NCI-H1105 treated with DMSO at 0.1 percent for 48 hours (cell line): ENCODE measurements at places on chromosomes 4 and X.

DNA sequence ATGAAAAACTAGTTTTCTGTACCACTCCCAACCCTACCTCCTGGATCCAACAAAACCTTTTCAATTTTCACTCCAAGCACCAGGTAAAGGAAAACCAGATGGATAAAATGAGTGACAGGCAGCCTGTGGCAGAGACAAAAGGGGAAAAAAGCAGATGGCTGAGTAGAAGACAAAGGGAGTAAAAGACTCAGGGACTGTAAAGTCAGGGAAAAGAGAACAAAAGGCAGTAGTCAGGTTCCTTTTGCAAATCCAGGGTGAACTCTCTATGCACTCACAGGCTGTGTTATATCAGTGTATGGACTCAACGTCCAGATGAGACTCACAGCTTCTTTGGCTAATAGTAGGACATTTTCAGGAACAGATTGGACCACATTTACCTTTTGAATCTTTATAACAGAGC lies 54.2 kb downstream of the QRFPR start:
- no peak for DNase-seq

- no peak for DNase-seq
Measured at GRCh38 chr4:132493476-132493875, 655.6 kb upstream of the PCDH10 start.

- DNase-seq: no peak
Measured at GRCh38 chr4:48665555-48666186, 114.4 kb downstream of the FRYL start.

- peak; percentile 25 for DNase-seq
Measured at GRCh38 chr4:85210353-85210752, 243.9 kb upstream of the WDFY3 start.

DNA sequence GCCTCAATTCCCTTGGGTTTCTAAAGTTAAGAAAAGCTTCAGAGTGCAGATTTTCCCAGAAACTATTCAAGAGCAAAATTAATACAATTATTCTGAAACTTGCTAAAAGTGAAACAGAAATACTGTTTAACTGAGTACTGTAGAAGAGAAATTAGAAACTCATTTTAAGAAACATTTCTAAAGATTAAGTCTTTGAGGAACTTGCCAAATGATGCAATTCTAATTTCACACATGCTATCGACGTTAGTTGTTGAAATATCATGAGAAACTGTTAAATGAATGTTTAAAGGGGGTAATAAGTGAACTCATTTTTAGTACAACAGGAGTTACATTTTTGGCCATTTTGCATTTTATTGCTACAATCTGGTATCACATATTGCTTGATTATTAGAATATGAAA lies 125.3 kb upstream of the MAOA start:
- DNase-seq: no peak

DNA sequence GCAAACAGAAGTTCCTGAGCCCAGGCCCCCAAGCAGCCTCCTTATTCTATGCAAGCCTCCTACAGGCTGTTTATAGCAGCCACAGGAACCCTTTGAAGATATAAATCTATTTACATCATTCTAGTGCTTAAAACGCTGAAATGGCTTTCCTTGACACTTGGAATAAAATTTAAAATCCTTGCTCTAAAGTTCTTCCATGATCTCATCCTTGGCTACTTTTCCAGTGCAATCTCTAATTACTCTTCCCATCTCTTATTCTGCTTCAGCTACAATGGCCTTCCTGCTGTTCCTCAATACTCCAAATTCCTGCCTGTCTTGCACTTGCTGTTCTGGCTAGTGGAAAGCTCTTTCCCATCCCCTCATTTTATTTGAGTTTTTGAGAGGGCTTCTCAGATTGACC lies 634.2 kb upstream of the NR3C2 start:
- DNase-seq: no peak

GRCh38 chrX:129818123-129818522 lies 25.6 kb downstream of the ZDHHC9 start:
- DNase-seq: no peak

DNA sequence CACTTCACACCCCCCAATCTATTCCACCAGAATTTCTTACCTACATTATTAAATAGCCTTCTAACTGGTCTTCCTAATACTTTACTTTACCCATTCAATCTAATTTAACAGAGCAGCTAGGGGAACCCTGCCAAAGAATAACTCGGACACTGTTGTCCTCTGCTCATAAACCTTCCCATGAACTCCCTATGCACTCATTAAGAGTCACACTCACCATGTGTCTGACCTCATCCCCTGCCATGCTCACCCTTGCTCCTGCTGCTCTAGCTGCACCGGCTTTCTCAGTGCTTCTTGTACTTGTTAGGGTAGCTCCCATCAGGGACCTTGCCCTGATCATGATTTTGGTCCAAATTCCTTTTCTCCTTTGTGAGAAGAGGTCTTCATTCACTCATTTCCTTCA lies 54.6 kb upstream of the GUCY1A1 start:
- DNase-seq: no peak

GRCh38 chr4:69522554-69522953 lies 26.8 kb upstream of the UGT2B4 start:
- DNase-seq: no peak

DNA sequence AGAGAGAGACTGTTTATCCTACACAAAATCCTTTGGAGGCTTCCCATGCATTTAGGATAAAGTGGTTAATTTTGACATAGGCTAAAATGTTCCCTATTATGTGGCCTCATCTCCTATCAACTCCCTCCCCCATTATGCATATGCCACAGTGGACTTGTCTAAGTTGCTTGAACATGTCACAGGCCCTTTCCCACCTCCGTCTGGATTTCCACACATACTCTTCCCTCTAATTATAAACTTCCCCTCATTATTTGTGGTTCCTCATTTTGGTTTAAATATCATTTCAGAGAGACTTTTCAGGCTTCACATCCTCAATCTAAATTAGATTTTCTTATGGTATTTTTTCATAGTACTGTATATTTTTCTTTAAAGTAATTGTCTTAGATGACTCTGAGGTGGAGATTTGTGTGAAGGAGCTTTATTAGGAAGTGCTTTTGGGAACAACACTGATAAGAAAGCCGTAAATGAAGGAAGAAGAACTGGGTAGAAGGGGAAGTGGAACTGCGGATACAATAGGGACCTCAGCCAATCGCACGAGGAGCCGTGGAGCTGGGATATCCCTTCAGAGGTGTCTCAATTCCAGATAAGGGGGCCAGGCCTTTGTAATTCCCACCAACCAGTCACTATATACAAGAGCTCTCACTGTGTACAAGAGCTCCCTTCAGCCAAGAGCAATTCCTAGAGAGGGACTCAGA lies 7.9 kb downstream of the C4orf17 start:
- no peak for DNase-seq

- no peak for DNase-seq
Measured at GRCh38 chrX:43682726-43683125, 26.6 kb downstream of the MAOA start.

- DNase-seq: no peak
Measured at GRCh38 chrX:43096830-43097229, 318.9 kb upstream of the PPP1R2C start.

DNA sequence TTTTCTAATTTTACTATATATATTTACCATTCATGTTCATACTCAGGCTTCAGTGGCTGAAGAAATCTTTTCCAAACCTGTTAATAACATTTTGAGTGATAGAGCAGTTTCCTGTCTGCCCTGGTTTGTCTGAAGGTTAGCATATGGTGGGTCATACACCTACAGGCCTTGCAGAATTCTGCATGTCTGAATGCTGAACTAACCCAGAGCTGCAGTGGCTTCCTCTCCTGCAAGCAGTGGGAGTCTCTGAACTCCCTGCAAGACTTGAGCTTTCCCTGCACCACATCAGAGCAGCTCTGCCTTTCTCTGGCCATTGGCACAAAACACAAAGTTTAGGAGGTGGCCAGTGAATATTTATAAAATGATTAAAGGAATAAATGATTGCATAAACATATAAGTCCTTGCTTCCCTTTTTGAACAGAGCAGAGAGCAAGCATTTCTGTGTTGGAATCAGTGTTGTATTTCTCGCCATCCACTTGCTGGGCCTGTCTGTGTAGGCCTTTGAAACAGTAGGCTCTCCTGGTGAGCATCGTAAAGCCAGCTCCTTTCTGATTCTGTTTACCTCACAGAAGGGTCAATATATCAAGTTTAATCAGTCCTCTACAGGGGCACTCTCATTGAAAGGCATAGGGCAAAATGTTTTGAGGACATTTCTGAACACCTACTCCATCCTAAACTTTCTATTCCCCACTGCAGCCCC lies 15.0 kb upstream of the UNC5C start:
- DNase-seq: no peak

DNA sequence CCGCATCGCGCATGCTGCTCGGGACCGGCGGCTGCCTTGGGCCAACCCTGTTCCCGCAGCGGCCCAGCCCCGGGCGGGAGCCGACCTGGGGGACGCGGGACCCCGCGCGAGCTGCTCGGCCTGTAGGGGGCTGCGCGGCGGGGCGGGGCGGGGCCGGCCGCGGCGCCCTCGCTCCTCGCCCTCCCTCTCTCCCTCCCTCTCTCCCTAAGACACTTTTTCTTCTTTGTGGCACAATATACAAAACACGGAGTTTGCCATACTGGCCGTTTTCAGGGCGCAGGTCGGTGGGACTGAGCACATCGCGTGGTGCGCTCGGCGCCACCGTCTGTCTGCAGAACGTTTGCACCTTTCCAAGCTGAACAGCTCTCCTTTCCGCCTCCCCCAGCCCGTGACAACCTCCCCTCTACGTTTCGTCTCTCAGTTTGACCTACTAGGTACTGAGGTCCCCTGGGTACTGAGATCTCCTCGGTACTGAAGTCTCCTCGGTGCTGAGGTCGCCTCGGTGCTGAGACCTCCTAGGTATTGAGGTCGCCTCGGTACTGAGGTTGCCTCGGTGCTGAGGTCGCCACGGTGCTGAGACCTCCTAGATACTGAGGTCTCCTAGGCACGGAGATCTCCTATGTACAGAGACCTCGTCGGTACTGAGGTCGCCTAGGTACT lies 261.1 kb upstream of the PLCXD1 start:
- no peak for DNase-seq

GRCh38 chrX:70432936-70433847 lies 10.1 kb downstream of the GDPD2 start:
- DNase-seq: no peak

DNA sequence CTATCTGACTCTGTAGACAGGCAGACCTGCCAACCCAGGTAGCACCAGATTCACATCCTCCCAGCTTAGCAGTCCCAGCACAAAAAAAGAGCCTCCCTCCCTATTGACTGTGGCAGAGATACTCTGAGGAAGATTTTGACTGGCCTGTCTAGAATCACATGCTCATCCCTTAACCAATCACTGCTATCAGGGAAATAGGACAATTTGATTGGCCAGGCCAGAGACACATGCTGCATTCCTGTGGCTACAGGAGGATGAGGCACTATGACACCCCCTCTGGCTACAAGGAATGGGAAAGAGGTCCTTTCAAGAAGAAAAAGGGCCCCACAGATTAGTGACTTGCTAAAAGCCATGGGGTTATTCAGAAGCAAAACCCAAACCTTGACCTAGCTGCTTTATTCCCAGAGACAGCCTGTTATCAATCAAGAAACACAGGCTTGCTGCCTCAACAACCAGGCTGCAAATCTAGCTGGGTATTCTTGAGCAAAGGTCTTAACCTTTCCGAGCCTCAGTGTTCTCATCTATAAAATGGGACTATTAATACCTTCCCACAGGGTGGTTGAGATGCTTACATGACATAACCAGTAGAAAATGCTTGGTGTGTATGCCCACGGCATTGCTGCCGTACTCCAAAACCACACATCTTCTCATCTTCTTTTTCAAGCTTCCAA lies 147.6 kb downstream of the BCOR start:
- no peak for DNase-seq

DNA sequence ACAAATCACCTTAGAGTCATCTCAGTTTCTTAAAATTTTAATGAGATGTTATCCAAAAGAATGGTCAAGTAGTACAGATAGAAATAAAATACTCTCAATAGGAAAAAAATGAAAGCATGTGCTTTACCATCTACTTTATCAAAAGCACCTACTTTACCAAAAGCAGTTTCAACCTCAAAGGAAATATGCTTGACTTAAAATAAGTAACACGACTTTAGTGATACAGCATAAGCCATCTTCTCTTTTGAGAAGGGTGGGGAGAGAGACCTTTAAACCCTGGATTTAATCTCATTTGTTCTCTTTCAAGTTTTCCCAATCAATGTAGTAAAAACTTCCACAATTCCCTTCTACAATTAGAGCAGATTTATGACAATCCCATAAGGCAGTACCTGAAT lies 26.5 kb downstream of the OTUD4 start:
- no peak for DNase-seq

GRCh38 chr4:37936889-37937498 lies 23.2 kb upstream of the PTTG2 start:
- no peak for DNase-seq

DNA sequence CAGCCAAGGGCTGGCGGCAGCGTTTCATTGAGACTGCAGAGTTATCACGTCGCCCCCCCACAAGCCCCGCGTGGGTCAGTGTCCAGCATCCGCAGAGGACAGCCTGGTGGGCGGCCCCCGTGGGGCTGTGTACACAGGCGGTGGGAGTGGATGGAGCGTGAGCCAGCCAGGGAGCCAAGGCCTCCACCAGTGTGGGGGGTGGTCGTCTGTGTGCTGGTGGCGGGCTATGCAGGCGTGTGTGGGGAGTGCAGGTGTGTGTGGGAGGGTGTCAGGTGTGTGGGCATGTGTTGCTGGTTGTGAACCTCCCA lies 56.5 kb upstream of the NKX1-1 start:
- no peak for DNase-seq

DNA sequence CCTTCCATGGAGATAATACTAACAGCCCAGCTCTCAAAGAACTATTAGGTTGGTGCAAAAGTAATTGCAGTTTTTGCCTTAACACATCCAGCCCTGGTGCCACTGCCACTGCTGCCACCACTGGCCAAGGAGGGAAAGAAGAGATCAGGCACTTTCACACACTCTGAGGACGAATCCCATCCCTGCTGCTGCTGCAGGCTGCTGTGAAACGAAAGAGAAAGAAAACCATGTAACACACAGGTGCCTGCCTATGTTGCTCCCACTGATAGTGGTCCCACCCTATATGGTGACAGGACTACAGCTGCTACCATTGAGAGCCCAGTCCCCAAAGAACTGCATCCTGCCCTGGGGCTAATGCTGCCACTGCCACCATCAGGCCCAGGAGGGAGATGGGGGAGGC lies 35.1 kb downstream of the TMLHE start:
- no peak for DNase-seq

DNA sequence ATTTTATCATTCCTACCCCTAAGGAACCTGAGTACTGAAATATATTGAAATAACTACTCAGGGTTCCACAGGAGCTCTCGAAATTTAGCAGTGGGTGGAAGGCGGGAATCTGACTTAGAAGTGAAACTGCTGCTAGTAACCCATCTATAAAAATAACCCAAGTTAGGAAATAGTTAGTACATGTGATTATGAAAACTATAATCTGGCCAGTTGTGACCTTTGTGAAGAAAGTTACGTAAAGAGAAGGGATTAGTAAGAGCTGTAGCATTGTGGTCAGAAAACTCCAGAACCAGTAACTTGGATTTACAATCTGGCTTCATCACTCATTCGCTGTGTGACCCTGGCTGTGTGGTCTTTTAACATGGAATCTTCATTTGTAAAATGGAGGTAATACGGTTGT lies 175.5 kb downstream of the RAPGEF2 start:
- DNase-seq: no peak

DNA sequence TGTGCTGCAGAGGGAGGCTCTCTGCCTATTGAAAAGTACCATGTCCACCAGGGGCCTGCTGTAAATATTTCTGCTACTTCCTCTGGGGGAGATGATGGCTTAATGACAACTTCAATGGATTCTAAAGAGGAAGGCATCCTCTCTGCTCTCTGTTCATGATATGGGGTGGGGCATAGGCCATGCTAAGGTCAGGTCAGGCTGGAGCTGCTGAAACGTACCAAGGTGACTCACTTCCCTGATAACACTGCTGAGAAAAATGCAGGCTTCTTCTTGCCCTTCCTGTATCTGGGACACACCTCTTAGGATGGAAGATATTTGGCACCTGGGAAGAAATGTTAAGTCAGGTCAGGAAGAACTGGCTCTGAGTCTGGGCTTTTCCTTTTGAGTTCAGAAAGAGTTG lies 31.5 kb downstream of the HS3ST1 start:
- no peak for DNase-seq
